ENCODE measurements at places on chromosomes 13 and 19. TPM values are rescaled to one million over a fixed set of nuclear protein-coding genes. Genes with fewer than 3 reads are reported as not detected.
A peak's percentile ranks its signal among the peaks of the same experiment; 100 is the strongest.

The HIPK4 gene
- not detected for total RNA-seq

The ZNF177 gene
- 0.66 TPM for total RNA-seq

The TDRD12 gene
- total RNA-seq = not detected

The PRR36 gene
- 12.9 TPM for total RNA-seq

- no peaks in the 10 kb centered on the region for H3K4me1 ChIP-seq
- H3K27me3 ChIP-seq = no peaks in the 10 kb centered on the region
- no peak for DNase-seq
These were observed 91.3 kb downstream of the USP12 start for GRCh38 chr13:27080018-27080948.

DNA sequence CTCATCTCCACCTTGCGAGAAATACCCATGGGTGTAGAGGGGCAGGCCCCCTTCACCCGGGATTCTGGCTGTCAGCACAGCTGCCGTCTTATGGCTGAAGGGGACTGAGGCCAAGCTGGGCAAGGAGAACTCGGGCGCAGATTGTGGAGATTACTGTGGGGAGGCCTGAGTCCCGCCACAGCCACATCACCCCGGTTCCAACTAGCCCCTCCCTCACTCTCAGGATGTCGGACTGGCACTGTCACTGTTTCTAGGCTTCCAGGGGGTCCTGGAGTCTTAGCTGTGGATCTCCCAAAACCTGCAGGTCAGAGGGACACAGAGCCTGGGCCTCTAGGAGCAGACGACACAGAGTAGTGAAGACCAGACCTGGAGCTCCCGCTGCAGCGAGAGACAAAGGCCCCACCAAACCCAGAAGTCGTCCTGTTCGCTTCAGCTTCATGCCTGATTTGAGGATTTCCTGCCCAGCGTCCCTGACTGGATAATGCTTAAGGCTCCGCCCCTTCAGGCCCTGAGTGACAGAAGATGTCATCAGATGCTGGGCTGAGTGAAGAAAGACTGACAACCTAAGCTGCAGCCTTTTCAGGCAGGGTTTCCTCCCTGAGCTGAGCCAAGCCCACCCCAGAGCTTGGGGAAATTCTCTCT is 55.8 kb downstream of the ZNF93 start:
- H3K4me3 ChIP-seq = no peak overlapping the region
- H3K4me1 ChIP-seq = no peaks in the 10 kb centered on the region
- no peaks in the 10 kb centered on the region for H3K27me3 ChIP-seq
- no peak overlapping the region for H3K27ac ChIP-seq
- DNase-seq = no peak

GRCh38 chr13:90800082-90800746 is 547.3 kb upstream of the MIR17HG start:
- no peak overlapping the region for H3K4me3 ChIP-seq
- no peaks in the 10 kb centered on the region for H3K36me3 ChIP-seq
- no peaks in the 10 kb centered on the region for H3K27me3 ChIP-seq
- no peak overlapping the region for H3K27ac ChIP-seq
- H3K4me1 ChIP-seq = no peaks in the 10 kb centered on the region
- DNase-seq = peak; percentile 22

GRCh38 chr19:49408816-49409440 is 14.3 kb downstream of the PTH2 start:
- no peaks in the 10 kb centered on the region for H3K27me3 ChIP-seq
- no peak overlapping the region for H3K4me3 ChIP-seq
- DNase-seq = no peak
- H3K4me1 ChIP-seq = no peaks in the 10 kb centered on the region
- no peaks in the 10 kb centered on the region for H3K36me3 ChIP-seq
- no peak overlapping the region for H3K27ac ChIP-seq

DNA sequence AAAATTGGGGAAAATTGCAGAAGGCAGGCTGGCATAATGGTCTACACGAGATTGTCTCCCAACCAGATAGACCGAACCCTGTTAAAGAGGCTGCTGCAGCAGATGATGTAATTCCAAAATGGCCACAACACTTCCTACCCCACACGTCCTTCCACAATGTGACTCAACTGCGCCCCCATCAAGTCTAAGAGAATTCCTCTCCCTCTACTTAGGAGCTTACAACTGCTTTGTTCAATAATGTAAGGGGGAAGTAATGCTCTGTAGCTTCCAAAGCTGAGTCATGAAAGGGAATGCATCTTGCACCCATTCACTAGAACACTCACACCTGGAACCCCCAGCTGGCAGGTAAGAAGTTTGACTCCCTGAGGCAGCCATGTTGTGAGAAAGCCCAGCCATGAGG is 117.8 kb upstream of the IRS2 start:
- H3K27me3 ChIP-seq = no peaks in the 10 kb centered on the region
- no peak overlapping the region for H3K4me3 ChIP-seq
- no peaks in the 10 kb centered on the region for H3K36me3 ChIP-seq
- no peak overlapping the region for H3K27ac ChIP-seq

DNA sequence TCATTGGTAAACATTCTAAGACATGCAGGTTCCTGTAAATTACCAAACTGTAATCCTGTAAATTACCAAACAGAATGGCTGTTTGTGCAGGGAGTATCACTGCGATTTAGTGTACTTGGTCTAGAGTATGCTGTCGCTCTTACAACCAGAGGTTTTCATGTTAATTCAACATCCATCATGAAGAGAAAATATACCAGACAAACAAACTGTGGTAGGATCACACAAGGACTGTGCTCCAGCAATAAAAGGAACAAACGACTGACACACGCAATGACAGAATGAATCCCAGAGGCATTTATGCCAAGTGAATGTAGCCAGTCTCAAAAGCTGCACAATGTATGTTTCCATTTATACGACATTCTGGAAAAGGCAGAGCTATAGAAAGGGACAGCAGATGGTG is 31.2 kb downstream of the RFX2 start:
- H3K36me3 ChIP-seq = no peaks in the 10 kb centered on the region
- no peaks in the 10 kb centered on the region for H3K27me3 ChIP-seq
- H3K4me3 ChIP-seq = no peak overlapping the region
- no peak overlapping the region for H3K27ac ChIP-seq
- no peak for DNase-seq
- no peaks in the 10 kb centered on the region for H3K4me1 ChIP-seq

DNA sequence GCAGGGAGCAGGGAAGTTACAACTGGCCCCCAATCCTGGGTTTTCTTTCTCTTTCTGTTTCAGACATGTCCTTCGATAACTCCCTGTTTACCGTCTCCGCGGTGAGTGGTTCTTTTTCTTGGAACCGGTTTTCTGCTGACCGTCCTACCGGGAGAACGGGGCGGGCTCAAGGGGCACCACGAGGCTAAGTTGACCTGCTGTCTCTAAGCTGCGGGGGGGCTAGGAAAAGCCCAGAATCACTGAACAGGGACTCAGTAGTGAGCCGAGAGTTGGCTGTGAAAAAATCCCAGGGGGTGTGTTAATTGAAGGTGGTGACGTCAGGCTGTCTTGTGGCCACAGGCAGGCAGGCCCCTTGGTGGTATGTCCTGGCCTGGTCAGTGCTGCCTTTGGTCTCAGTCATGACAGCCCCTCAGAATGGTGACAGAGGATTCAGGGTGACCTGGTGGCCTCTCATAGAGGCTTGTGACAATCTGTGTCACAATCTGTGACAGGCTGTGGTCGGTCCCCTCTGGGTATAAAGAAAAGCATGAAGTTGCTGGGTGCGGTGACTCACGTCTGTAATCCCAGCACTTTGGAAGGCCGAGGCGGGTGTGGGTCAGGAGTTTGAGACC is 8.1 kb upstream of the CARM1 start:
- H3K4me1 ChIP-seq = peaks cover 19% of the 10 kb centered on the region
- peak overlapping the region; percentile 42 for H3K27ac ChIP-seq
- no peaks in the 10 kb centered on the region for H3K36me3 ChIP-seq
- H3K27me3 ChIP-seq = no peaks in the 10 kb centered on the region
- DNase-seq = peak; percentile 43

DNA sequence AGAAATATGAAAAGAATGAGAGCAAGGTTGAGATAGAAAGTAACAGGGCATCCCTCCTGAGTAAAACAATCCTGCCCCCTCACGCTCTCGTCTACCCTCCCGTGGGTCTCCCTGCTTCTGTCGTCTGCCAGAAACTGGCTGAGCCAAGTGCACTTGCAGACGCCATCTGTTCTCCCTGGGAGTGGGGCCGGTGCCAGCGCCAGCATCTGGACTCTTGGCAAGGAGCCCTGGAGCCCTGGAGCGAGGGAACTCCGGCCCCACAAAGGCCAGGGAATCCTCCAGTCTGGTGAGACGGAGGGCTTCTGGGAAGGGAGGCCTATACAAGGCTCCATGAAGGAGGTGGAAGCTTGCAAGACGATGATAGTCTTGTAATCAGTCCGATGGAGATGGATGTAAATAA is 2.3 kb upstream of the TMEM91 start:
- H3K27ac ChIP-seq = peak overlapping the region; percentile 56
- peaks cover 31% of the 10 kb centered on the region for H3K4me1 ChIP-seq
- H3K36me3 ChIP-seq = no peaks in the 10 kb centered on the region
- no peak overlapping the region for H3K4me3 ChIP-seq
- peak; percentile 89 for DNase-seq

DNA sequence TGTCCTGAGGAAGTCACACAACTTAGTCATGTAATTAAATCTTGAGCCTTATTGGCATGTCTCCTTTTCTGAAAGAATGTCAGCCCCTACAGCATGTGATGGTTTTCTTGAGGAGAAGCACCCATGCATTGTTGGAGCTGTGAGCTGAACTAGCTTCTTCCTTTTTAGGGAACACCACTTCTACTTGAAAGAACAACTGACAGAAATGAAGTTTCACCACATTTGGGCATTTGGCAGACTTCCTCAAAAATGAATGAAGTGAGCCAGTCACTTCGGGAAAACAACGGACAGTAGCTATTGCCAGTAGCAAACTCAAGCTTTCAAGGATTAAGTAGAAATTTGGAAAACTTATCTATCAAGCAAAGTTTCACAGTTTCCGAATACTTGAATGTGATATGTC is 1351.3 kb downstream of the EFNB2 start:
- no peaks in the 10 kb centered on the region for H3K36me3 ChIP-seq
- no peak for DNase-seq

DNA sequence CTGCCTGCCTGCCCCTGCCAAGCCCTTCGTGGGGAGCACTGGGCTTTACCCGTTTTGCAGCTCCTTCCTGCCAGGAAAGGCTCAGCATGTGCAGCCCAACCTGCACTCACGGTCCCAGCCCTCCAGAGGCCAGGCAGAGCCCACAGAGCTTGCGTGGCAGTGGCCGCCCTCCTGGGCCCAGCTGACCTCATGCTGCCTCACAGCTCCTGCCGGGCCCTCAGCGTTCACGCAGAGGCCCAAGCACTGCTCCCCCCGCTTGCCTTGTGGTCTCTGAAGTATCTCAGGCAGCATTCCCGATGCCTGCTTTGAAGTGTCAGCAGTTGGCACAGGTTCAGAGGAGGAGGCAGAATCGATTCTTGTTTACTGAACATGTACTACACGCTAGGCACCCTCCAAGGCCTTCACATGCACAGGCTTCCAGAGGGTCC is 32.5 kb downstream of the CAPN12 start:
- H3K27me3 ChIP-seq = no peaks in the 10 kb centered on the region
- no peak overlapping the region for H3K4me3 ChIP-seq
- H3K36me3 ChIP-seq = peaks cover 27% of the 10 kb centered on the region

GRCh38 chr13:21686751-21687391 is 16.0 kb downstream of the FGF9 start:
- no peak for DNase-seq
- H3K4me3 ChIP-seq = no peak overlapping the region
- no peaks in the 10 kb centered on the region for H3K36me3 ChIP-seq
- no peaks in the 10 kb centered on the region for H3K4me1 ChIP-seq
- H3K27ac ChIP-seq = no peak overlapping the region

- no peak for DNase-seq
- peaks cover 27% of the 10 kb centered on the region for H3K4me1 ChIP-seq
- no peak overlapping the region for H3K27ac ChIP-seq
- H3K27me3 ChIP-seq = peaks cover 11% of the 10 kb centered on the region
These were observed 28.5 kb downstream of the EXOC3L2 start for GRCh38 chr19:45216667-45217066.

GRCh38 chr13:36919833-36920615 is at the start of gene SMAD9:
SMAD9 (minus strand) TSS chr13:36920238; CDS start chr13:36879689, 40,549 bp downstream.
- H3K4me1 ChIP-seq = peaks cover 14% of the 10 kb centered on the region
- H3K36me3 ChIP-seq = no peaks in the 10 kb centered on the region
- H3K27ac ChIP-seq = no peak within 1 kb of the TSS

GRCh38 chr13:46926916-46927590 is 30.2 kb upstream of the HTR2A start:
- no peaks in the 10 kb centered on the region for H3K4me1 ChIP-seq
- no peak overlapping the region for H3K27ac ChIP-seq
- no peaks in the 10 kb centered on the region for H3K36me3 ChIP-seq
- H3K4me3 ChIP-seq = no peak overlapping the region
- no peaks in the 10 kb centered on the region for H3K27me3 ChIP-seq
- no peak for DNase-seq

Data from body of pancreas (tissue), 4 donors.